ENCODE measurements at places on chromosomes 5 and 9.

DNA sequence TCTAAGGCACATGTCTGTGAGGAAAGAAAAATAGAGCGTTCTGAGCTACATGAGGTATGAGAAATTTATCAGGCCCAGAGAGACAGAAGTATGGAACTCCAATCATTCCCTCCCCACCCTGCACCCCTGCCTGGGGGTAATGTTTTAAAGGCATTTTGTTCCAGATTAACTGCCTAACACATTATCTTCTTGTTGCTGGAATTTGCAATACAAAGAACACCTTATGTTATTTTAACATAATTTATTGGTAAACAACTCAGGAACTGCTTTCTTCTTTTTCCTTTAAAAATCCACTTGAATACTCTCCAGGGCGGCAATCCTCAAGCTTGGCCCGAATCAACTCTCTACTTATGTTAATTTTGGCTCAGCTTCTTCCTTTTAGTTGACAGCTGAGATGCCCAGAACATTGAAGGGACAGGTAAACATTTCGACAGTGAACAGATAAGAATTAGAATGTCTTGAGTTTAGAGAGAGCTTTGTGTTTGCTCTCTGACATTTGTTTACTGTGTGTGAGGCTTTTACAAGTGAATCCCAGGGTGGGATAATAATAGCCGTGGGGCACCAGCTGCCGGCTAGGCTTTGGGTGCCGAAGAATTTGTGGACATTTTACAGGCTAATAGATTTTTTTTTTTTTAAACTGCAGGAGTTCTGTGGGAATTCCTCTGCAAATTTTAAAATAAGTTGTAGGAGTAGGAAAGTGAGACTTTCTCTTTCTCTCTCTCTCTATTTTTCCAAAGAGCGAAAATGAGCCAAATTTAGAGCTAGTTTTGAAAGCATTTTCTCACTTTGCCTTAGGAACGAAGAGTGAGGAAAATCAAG lies 96.4 kb upstream of the TAF11L2 start:
- peak; percentile 28 for DNase-seq

DNA sequence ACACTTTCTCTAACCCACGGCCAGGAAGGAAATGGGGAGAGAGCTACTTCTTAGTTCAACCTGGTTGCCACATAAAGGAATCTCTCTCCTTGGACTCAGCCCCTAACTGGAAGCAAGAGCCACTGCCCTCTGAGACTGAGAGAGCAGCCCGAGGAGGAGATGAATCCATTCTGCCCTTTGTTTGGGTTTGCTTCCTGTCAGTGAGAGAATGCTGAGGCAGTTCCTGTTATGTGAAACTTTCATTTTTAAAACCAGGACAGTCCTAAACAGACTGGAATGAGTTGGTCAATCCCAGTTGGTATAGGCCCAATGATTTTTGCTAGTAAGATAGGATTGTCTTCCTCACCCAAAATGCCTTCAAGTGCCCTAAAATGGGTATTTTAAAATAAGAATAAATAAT lies 205.1 kb downstream of the NTRK2 start:
- no peak for DNase-seq

DNA sequence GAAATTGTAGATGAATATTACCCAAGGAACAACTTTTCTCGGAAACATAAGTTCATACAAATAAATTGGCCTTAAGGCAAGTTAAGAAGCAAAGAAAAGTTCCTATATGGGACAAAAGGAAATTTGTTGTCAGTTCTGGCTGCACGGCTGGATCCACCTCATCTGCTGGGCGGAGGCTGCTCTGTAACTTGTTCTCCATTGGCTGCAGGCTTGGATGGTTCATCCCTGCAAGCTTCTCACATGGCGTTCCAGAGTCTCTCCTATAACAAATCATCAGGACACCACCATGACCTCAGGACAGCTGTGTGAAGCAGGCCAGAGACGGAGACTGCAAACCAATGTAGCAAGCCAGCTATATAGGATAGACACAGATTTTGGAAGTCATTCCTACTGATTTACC lies 81.4 kb upstream of the DAB2 start:
- no peak for DNase-seq

- DNase-seq, result no peak
These were observed 52.6 kb downstream of the MTX3 start for GRCh38 chr5:79938468-79938867.

GRCh38 chr9:17613758-17614157 lies 34.9 kb downstream of the SH3GL2 start:
- no peak for DNase-seq
